CD4-positive, alpha-beta T cell treated with Interleukin-10 for 1 hour (primary cell): ENCODE measurements at places on chromosomes 7 and 10.

DNA sequence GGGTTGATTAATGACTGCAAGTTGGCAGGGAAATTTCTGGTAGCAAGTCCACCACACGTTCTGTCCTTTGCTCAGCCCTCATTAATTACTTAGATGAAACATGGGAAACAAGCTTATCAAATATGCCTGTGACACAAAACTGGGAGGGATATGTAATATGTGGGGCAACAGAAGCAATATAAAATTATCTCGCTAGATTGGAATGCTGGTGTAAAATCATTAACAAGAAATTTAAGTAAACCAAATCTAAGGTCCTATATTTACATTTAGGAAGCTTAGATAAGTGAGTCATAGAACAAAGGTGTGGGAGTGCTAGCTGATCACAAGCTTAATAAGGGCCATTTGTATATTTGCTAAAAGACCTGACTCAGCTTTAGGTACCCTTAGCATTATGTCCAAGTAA lies 23.5 kb downstream of the TRPV5 start:
- DNase-seq = no peak

DNA sequence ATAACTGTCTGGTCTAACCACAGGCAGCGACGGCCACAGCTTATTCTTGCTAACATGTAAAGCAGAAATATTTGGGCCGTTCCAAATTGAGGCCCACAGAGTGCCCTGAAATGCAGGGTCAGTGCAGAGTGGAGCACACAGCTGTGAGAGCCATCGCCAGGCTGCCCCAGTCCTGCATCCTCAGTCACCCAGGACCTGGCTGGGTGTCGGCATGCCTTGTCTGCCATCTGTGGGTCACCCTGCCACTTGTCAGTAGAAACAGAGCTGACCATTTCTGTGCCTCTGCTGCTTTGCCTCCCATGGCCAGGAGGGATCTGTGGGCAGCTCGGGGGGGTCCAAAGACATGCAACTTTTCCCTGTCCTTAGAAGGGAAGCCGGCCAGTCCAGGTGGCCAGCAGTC lies 57.3 kb upstream of the BTBD16 start:
- no peak for DNase-seq

DNA sequence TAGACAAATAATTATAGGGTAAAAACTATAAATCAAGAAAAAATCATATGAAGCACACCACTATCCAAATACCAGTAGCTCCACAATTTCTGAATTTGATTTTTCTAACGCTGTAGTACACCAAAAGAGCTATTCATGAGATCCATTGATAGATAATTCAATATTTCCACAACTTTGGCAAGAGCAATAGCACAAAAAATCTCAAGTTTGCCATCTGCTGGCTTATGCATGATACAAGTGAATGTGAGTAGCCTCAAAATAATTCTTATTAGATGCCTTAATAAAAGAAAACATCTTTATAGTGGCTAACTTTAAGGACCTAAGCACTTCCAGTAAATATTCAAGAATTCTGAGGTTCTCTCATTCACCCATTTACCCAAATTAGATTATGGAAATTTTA lies 2.2 kb upstream of the TMEM196 start:
- DNase-seq = no peak

GRCh38 chr10:8950978-8951377 lies 896.5 kb downstream of the GATA3 start:
- no peak for DNase-seq

- DNase-seq = peak; percentile 65
Measured at GRCh38 chr7:21352540-21353387, 75.1 kb upstream of the SP4 start.

GRCh38 chr10:103042129-103042528 lies 124.0 kb downstream of the CNNM2 start:
- DNase-seq = no peak

DNA sequence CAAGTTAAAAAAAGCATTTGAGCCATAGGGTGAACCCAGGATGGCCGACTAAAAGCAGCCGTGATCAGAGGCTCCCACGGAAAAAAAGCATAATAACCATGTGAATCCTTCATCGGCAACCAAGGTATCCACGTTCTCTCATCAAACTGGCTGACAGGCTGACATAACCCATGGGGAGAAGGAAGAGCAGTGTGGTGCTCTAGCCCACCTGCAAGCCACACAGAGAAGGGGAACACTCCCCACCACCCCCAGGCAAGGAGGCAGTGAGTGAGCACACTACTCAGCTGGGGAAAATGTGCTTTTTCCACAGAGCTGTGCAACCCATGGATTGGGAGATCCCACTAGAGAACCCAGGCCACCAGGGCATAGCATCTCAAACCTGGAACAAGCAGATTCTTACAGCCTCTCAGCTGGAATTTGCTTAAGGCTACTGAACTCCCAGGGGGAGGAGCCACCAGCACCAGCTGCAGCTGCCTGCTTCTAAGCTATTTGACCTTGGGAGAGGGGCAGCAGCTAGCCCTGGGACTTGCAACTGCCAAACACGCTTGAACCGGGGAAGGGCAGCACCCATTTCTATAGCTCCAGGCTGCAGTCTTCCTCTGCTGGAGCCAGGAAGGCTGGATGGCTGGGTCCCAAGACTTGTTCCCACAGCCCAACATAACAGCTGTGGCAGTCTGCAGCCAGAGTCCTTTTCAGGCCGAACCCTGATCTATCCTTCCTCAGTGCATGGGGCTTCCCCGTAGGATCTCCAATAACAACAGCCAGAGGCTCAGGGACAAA lies 178.2 kb upstream of the NRG3 start:
- no peak for DNase-seq

DNA sequence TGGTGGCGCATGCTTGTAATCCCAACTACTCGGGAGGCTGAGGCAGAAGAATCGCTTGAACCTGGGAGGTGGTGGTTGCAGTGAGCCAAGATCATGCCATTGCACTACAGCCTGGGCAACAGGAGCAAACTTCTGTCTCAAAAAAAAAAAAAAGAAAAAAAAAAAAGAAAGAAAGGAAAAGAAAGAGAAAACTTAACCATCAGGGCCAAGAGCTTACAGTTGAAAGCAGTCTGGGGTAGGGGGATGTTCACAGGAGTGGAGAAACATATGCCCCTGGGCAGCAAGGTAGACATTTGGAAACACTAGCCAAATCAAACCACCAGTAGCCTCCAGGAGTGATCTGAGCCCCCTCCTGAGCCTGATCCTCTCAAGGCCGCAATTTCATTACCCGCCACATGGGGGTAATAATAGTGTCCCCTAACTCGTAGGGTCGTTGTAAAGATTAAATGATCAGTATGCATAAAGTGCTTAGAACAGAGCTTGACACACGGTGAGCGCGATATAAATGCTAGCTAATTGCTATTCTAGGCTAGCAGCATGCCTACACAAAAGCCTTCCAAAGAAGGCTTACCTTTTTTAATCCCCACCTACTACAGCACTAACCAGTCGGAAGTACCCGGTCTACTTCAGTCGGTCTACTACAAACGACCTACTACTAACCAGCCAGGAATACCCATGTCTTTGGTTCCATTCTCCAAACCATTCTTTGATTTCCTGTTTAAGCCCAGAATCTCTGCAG lies 274.3 kb upstream of the NEBL start:
- DNase-seq = no peak

GRCh38 chr7:42714356-42714755 lies 197.5 kb downstream of the C7orf25 start:
- no peak for DNase-seq

DNA sequence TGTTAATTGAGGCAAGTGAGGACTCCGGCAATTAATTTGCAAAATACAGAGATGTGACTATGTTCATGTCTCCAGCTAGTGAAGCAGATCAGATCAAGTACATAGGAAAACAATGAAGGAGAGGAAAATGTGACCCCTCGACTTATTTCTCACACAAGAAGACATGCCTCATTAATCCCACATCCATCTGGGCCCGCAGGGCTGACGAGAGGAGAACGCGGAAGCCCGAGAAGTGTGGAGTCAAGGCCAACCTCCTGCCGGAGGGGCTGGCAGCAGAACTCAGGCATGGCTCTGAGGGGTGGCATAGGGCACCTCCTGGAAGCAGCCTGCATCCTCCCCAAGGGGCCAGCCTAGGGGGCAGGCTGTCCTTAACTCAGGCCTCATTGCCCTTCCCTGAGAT lies 54.4 kb downstream of the ZNF503 start:
- DNase-seq = no peak

DNA sequence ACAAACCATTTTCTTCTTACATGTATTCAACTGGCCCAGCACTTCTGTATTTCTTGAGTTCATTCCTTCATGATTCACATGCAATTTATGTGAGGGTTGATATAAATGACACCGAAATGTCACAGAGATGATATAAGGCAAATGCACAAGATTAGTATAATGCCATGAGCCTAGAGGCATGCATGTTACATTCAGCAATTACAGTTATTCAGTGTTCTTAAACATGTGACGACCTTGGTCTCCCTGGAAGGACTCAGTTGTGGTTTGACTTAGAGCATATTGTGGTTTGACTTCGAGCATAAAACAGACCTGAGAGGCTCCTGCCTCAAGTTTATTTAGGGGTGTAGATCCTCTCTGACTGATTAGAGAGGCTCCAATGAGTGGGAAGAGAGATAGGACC lies 752.1 kb upstream of the POM121L12 start:
- DNase-seq = no peak

GRCh38 chr10:114173921-114174694 lies at the start of gene CCDC186:
TSS of gene CCDC186 (minus strand) at chr10:114174203. CDS start at chr10:114163268, 10,935 bp downstream.
- DNase-seq = peak; percentile 97

DNA sequence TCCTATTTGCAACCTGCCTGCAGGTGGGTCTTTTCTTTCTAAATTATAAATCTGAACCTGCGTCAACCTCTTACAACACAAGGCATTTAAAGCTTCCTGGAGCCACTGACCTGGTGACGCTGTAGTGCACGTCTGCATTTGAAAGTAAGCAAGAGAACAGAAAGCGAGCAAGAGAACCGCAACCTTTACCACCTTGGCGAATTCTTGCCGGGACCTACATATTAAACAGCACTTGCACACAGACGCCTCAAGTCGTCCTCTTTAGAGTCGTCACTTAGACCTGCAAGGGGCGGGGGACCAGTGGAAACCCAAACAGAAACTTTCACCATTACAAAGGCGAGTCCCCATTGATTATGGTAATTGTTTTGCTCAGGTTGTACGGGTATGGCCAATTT lies 9.5 kb downstream of the GLI3 start:
- DNase-seq = no peak

DNA sequence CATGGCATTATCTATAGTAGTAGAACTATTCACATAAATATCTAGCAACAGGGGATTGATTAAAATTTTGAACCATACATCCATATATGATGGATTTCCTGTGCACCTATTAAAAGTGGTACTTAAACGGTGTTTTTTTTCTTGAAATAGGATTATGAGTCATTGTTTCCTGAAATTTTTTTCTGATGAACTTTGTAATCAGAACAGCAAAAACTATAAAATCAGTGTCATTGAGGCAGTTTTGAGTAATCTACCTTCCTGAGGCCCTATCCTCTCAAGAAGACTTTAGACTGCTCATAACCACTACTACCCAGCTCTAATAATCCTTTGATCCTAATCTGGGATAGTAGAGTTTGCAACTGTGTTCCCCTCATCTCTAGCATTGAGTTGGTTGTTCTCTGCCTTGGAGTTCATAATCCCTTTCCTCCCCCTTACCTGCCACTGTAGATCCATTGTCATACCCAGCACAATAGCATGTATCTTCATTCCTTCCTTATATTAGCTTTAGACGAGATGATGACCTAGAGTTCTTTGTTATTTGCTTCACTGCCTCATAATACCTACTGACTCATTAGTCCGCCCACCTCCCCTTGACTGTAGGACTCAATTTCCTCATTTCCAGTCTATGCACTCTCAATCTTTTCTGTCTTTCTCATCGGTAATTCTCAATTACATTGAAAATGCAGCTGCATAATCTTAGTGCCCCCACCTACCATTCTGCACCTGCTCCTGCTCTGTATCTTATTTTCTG lies 133.4 kb downstream of the LRRC4 start:
- DNase-seq = no peak

- DNase-seq = no peak
Measured at GRCh38 chr7:75584354-75584753, 92.2 kb downstream of the SPDYE5 start.

DNA sequence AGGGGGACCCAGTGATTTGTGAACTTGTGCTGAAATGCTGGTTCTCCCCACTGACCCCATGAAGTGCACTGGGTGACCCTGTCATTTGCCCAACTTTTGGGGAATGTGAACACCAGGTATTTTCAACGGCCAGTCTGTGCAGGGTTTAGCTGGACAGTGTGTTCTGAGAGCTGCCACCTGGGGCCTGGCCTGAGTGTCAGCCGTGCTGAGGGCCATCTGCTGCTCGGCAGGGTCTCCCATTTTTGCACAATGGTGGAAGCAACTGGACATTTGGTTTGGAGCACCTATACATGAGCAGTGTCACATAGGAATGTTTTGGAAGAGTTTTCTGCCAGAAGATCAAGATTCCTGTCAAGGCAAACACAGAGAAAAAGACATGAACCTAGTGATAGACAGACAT lies 5.2 kb downstream of the CHN2 start:
- DNase-seq = no peak

DNA sequence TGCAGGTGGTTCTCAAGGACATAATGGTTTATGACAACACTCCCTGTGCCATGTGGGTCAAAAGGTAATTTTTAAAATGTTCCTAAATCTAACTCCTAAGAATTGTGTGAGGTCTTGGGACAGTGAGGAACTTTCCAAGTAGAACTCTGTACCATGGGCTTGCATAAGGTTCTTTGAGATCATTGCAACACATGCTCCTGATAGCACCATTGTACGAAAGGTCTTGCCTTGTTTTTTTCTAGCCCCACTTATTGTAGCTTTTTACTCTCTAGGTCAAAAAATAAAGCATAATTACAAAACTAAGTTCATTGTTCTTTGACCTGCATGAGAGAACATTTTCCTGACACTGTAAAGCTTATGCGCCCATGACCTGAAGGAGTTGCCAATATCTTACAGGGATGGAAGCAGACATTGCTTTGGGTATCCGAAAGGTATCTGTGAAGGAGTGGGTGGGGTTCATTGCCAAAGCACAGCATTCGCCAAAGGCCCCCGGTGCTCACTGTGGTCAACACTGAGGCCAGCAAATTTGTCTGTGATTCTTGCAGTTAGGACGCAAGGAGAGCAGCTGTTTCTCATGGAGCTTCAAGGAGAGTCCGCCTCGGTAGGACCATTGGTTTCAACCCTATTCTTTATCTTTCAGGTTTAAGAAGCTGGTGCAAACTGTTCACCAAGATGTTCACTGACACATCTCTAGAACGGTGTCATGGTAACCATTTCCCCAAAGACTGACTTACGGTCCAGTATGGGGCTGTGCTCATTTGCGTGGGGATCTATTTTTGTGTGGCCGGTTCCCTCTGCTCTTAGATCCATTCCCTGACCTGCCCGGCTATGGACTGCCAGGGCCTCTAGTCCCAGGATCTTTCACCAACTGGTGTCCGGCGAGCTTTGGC lies 7.6 kb upstream of the PRKAG2 start:
- no peak for DNase-seq
